ENCODE measurements at places on chromosomes 4 and X.

GRCh38 chr4:75841641-75842520, 60.4 kb downstream of the PPEF2 start:
- no peak for DNase-seq

GRCh38 chrX:115609621-115610020, 48.6 kb downstream of the PLS3 start:
- DNase-seq: no peak

GRCh38 chr4:180493299-180493698, 1749.9 kb upstream of the TENM3 start:
- no peak for DNase-seq

- DNase-seq: no peak
Observed at GRCh38 chr4:84917086-84917821, 49.2 kb downstream of the WDFY3 start.

GRCh38 chr4:17258106-17258505, 253.8 kb downstream of the QDPR start:
- DNase-seq: no peak

DNA sequence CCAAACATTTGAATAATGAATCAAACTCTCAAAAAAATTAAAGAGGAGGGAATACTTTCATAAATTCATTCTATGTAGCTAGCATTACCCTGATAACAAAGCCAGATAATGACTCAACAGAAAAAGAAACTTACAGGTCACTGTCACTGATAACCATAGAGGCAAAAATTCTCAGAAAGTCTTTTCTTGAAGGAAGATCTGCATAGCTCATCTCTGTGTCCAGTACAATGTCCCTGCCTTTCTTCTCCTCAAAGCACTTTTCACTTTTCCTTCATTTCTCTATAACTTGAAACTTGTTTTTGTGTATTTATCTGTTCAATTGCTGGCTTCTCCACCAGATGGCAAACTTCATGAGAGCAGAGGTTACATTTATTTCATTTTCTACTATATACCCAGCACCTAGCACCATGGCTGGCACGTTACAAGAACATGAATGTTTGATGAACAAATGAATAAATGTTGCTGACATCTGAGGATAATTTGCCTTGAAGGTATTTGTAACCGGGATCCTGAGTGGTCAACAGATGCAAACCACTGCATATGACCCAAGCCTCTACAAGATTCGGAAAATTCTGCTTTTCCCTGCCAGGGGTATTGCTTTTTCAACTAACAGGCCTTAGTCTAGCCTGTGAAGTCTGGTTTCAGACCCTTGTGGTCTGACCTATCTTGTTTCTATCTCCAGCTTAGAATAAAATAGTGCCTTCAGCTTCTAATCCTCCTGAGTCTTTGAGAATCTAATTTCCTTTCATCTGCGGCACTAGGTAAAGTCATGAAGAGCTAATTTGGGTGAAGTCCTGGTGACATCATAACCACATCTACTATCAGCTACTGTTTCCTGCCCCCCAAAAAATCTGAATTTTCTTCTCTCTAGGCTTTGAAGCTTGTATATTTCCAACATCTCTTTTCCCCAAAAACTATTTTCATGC, 52.5 kb upstream of the ANTXR2 start:
- no peak for DNase-seq

- no peak for DNase-seq
Observed at GRCh38 chr4:72358483-72358882, 210.5 kb downstream of the ADAMTS3 start.

GRCh38 chr4:188046657-188047056, 51.1 kb downstream of the ZFP42 start:
- DNase-seq: no peak

DNA sequence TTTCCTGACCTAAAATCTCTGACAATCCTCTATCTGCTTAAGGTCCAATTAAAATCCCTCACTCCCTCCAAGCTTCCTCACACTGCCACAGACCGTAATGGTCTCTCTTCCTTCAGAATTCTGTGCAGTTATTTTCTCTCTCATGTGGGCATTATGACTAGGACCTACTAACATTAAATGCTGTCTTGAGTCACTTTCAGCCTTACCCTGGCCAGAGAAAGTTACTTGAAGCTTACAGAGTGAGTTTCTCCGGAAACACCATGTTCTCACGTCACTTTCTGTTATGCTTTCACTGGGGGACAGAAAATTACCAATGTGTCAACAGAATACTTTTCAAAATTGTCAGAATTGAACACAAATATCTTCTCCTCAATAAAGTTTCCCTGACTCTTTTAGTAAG, 271.8 kb downstream of the INPP4B start:
- DNase-seq: no peak

GRCh38 chr4:2243681-2244380, 1.9 kb upstream of the HAUS3 start:
- DNase-seq: no peak
